NCI-H2081 (cell line): ENCODE measurements at places on chromosomes 4 and X.

- no peak for DNase-seq
Measured at GRCh38 chrX:11733614-11734013, 24.4 kb upstream of the MSL3 start.

- no peak for DNase-seq
Measured at GRCh38 chrX:28997706-28998463, 410.6 kb downstream of the IL1RAPL1 start.

DNA sequence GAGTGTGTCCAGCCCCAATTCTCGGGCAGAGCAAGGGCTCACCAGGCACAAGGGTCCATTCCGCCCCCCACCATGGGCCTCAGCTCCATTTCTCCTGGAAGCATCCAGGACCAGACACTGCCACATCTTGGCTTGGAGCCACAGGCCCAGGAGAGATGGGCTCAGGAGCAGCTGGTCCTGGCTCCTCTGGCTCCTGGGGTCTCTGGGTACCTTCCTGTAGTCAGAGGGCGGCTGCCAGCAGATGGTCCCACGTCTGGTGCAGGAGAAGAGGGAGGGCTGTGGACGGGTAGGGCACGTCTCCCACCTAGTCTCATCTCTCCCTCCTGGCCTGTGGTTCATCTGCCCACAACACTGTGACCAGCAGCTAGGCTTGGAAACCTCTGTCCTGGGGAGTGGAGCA is 8.0 kb downstream of the ATP2B3 start:
- no peak for DNase-seq

GRCh38 chrX:41033299-41033698 is 51.9 kb upstream of the USP9X start:
- DNase-seq, result no peak

DNA sequence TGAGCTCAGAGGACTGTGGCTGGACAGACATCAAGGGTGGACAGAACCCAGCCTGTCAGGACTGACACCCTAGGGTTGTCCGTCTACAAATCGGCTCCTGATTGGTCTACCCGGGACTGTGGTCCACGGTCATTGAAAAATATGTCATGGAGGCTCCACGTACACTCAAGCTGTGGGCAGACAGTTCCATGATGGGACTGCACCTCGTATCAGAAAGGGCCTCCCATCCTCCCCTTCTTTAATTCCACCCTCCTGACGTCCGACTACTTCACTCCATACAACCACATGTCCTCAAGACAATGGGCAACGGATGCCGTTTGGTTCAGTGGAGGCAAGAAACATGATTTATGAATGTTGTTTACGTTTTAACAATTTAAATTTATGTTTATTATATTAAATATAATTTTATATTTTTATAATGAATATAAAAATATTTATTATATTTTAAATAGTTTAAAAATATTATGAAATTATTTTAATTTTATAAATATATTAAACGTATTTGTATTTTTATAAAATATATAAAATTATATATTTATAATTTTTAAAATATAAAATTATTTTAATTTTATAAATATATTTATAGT is 58.0 kb upstream of the SHOX start:
- DNase-seq, result no peak

- no peak for DNase-seq
Measured at GRCh38 chrX:69228732-69229131, 63.5 kb upstream of the PJA1 start.

GRCh38 chr4:71604785-71605184 is 179.1 kb downstream of the GC start:
- no peak for DNase-seq

DNA sequence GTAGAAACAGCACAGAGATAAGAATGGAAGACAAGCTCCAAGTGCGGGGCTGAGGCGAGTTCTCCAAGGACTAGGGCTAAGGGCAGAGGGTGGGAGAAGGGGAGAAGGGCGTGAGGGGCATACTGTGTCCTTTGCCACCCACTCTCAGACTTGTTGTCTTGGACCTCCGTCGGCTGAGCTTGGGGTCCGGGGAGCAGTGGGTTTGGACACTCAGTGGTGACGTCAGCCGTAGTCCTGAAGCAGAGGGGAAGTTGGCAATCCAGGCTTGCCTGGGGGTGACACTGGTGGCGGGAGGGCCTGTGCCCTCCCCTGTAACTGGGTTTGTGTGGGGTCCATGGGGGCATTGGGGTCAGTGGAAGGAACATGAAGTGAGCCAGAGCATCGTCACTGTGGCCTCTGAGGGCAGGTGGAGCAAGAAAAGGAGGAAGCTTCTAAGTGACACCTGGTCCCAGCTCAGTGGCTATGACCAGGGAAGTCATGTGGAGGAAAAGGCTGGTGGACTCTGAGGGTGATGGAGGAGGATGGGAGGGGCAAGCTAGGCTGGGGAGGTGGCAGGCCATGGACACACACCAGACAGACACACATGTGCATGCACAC is 17.6 kb downstream of the CD99 start:
- no peak for DNase-seq

- DNase-seq, result no peak
Measured at GRCh38 chr4:8593264-8594096, 915 bp downstream of the CPZ start.

DNA sequence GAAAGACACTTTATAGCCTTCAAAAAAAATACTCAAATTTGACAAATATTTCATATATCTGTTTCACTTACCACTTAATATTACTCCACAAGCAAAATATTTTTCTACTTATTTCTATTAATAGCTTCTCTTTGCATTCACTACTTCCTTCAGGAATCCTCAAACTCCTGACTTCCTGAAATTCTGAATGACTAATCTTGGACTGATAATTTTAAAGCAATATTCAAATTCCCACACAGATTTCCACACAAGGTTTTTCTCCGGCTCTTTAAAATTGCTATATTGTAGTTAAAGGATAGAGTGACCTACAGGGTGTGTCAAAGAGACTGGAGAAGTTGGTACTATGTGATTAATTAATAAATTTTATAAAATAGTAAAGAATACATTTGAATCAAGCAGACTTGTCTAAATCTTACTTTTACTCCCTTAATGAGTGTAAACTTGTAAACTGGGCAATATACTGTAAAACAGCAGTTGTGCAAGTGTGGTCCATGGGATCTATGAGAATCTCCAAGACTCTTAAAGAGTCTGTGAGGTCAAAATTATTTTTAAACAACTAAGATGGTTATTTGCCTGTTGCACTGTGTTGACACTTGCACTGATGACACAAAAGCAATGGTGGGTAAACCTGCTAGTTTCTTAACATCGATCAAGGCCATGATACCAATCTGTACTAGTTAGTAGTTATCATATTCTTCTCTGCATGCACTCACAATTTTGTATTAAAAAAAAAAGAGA is 44.5 kb downstream of the ANKRD17 start:
- no peak for DNase-seq
